ENCODE measurements at places on chromosomes 6 and 20.
A peak's percentile ranks its signal among the peaks of the same experiment; 100 is the strongest.

- no peak for DNase-seq
Measured at GRCh38 chr20:34385464-34385863, 22.4 kb downstream of the ITCH start.

DNA sequence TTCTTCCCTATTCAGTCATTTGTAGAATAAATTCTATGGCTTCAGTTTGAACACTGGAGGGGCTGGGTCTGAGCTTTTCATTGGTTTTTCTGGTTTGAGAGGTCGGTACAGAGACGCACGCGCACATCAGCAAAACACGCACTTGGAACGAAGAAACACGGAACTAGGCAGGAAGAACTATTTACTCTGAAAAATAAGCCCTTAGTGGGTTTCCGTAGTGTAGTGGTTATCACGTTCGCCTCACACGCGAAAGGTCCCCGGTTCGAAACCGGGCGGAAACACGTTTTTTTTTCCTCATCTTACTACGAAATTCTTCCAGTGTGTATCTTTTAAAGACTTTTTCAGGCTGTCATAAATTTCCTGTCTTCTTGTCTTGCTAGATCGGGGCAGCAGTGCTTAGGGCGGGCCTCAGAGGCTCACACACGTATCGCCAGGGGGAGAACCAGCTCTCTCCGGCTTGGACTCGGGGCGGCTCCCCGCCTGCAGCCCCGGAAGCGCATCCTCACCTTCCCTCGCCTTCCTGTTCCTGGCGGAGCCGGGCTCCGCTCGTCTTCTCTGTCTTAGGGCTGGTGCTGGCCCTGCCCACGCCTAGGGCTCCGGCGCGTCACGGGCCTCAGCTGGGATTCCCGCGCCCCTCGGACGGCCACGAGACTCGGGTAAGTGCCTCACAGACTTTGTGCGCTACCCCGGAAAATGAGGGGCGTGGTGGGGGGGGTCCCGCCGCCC lies at the start of gene HMGN4:
HMGN4 (plus strand) TSS at position 521 of the 726 bp plus-strand sequence. CDS start 6,841 bp downstream, outside the sequence.
- DNase-seq: peak; percentile 91

DNA sequence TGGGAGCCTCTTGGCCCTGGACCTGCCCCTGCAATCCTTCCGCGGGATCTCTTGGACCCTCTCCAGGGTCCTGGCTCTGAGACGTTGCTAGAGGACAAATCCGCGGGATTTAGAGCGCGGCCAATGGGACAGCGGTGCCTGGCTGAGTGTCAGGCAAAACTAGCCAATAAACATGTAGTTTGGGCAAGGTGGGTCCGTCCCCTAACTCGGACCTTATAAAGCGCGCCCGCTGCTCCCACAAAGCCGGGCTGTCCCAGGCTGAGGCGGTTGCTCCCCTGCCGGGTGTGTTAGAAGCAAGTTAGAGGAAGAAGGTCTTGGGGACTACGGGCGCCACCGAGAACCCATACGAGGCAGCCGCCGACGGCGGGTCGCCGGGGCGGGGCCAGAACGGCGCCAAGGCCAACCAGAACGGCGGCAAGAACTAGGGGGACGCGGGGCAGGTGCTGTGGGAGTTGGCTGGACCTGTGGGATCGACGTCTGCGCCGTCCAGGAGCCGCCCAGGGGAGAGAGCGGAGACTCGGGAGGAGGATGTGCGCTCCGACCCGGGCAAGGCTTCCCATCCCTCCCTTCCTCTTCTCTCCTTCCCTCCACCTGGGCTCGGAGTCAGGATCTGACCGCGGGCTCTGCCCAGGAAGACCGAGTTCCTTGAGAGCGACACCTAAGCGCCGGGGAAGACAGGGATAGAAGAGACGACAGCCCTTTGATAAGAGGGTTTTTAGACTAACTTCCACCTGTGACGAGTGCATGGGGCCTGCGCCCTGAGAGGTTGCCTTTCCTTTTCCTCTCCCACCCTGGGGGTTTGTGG lies 6.5 kb upstream of the TMEM14A start:
- peak; percentile 97 for DNase-seq

DNA sequence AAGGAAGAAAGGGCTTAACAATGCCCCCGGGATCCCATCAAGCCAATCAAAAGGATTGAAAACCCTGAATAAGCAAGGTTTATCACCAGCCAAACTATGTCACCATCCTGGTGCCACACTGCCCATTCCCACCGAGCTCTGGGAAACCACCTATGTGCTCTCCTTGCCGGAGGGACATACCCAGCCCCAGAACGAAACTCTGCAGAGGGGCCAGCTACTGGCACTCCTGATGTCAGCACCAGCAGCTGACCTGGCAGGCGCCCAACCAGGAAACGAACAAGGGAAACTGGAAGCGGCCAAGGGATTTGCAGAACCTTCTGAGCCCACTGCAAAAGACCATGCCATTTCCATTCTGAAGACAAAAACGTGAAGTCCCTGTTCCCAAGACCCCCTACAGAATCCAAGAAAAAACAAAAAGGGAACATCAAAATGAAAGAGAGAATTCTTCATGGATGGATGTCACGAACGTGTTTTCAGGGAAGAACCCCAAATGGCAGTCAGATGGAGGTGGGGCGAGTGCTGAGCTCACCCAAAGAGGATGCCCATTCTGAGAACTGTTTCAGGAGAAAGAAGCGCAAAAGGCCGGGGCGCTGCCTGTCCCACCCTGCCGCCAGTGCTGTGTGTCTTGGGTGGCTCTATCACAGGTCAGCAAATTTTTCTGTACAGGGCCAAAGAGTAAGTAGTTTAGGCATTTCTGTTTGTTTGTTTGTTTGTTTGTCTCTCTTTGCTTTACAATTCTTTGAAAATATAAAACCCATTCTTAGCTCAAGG lies 305.2 kb downstream of the ESR1 start:
- peak; percentile 48 for DNase-seq

GRCh38 chr20:41540918-41541317 lies 77.3 kb downstream of the CHD6 start:
- DNase-seq: no peak

- DNase-seq: no peak
Measured at GRCh38 chr6:150183966-150184365, 41.1 kb downstream of the PPP1R14C start.

DNA sequence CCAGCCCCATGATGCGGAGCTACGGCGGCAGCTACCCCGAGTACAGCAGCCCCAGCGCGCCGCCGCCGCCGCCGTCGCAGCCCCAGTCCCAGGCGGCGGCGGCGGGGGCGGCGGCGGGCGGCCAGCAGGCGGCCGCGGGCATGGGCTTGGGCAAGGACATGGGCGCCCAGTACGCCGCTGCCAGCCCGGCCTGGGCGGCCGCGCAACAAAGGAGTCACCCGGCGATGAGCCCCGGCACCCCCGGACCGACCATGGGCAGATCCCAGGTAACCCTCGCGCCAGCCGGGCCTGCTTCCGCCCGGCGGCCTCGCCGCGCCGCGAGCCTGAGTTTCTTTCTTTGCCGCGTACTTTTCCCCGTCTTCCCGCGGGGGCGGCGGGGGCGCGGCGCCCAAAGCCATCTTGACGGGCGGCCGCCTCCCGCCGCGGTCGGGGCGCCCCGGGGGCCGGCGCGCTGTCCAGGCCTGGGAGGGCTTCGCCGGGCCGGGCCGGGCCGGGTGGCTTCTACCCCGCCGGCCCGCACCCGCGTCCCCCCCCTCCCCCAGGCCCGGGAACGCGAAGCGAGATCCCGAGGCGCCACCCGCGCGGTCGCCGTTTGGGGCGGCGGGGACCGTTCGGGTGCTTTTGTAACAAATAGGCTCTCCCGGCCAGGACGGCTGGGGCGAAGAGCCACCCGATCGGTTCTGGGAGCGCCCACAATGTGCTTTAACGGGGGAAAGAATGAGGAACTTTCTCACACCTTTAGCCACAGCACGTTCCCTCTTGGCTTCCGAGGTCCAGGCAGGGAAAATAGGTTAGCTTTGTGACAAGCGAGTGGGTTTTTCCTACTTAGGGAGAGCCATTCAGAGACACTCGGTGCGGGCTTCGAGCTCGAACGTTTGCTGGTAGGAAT lies 2.3 kb downstream of the ARID1B start:
- peak; percentile 19 for DNase-seq

GRCh38 chr6:105259913-105260889 lies 80.4 kb upstream of the POPDC3 start:
- DNase-seq: no peak

GRCh38 chr6:125795301-125795700 lies 4.5 kb downstream of the NCOA7 start:
- DNase-seq: no peak

- DNase-seq: no peak
Measured at GRCh38 chr6:157097255-157097955, 225.9 kb downstream of the TMEM242 start.

- DNase-seq: peak; percentile 43
Measured at GRCh38 chr6:5464099-5464885, 203.0 kb downstream of the FARS2 start.

GRCh38 chr6:33933101-33933500 lies 129.3 kb upstream of the MLN start:
- DNase-seq: no peak

- no peak for DNase-seq
Measured at GRCh38 chr6:168158213-168158979, 79.4 kb upstream of the FRMD1 start.

GRCh38 chr6:11848852-11849731 lies 70.5 kb upstream of the ADTRP start:
- DNase-seq: no peak

DNA sequence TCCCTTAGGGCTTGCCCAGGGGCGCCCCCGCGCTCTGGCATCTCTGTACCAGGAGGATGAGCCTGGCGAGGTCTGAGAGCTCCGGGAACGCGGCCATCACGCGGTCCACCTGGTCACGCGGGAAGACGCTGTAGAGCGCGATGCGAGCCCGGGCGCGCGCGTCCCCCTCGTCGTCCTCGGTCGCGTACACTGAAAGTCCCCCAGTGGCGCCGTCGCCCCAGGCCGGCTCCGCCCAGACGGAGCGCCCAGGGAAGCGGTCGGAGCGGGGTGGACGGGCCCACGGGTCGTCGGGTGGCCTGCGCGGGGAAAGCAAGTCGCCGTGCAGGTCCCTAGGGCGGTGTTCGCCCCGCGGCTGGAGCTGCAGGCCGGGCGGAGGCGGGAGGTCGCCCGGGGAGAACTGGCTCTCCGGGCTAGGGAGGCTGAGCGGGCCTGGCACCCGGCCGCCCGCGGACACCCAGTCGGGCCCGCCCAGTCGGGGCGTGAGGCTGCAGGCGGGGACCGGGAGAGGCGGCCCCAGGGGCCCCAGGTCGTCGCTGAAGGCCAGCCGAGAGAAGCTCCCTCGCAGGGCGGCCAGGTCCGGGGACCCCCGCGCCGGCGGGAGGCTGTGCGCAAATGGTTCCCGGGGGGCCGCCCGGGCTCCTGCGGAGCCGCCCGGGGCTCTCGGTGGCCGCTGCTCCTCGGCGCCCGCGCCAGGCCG lies 34.0 kb downstream of the ZC3H12D start:
- DNase-seq: no peak

DNA sequence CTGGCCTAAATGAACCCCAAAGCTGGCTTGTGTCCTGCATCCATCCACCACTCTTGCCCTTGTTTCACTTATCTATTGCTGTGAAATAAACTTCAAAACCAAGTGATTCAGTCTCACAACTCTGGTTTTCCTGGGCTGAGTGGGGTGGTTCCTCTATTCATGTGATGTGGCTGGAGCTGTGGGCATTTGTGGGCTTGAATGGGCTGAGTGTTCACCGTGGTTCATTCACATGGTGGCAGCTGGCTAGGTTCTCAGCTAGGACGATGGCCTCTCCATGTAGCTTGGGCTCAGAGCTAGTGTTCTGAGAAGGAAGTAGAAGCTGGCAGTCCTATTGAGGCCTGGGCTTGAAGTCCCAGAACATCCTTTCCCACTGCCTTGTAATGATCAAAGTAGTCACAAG lies 30.4 kb downstream of the FKBP1A start:
- DNase-seq: no peak

GRCh38 chr6:113755449-113756289 lies 101.5 kb upstream of the MARCKS start:
- DNase-seq: no peak

GRCh38 chr6:113697632-113698410 lies 159.3 kb upstream of the MARCKS start:
- no peak for DNase-seq

DNA sequence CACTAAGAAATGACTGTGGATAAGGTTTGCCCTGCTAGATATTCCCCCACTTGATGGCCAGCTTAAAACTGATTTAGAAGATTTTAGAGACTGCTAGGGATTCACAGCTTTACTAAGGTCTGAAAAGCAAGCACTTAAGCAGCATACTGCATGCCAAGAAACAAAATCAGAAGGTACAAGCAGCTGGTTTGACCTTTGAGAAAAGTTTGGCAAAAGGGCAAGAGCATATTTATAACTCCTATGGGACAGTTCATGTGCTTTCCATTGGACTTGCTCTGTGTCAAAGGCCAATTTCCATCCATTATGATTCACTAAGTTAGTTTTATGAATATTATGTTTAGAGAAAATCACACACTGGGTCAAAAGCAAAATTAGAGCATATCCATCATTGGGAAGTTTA lies 402.8 kb downstream of the PKHD1 start:
- no peak for DNase-seq

DNA sequence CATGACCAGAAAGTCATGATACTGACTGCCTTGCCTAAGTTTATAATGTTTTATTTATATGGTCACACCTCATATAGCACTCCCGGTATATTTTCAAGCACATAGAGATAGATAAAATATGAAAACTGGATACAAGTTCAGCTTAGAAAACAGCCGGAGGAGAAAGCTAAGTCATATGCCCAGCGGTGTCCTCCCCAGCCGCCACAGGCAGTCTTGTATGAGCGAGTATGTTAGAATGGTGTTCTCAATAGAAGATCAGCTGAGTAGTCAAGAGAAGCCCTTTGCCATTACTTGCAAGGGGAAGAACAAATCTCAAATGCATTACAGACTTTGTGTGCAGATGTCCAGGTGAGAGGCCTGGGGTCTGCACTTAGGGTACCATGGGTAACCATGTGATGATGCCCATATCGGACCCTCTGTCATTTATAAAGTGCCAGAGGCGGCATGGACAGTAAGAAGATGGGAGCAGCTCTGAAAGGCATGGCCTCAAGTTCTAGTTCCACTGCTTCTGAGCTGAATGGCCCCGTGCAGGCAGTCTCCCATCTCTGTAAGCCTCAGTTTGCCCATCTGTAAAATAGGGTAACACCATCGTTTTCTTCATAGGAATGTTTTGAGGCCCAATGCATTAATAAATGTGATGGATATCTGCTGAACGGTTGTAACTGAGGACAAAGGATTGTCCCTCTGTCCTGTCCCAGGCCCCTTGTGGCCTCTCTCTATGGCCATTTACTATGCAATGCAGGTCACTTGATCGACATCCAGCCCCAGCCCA lies 195.7 kb upstream of the SNX9 start:
- no peak for DNase-seq

GRCh38 chr6:136571065-136571464 lies 20.8 kb upstream of the MAP7 start:
- DNase-seq: no peak

- DNase-seq: no peak
Measured at GRCh38 chr6:18663011-18663410, 275.9 kb downstream of the RNF144B start.

All from SHP77 treated with DMSO at 0.1 percent for 48 hours (cell line).